ENCODE measurements at places on chromosomes 5 and 9. TPM values are rescaled to one million over a fixed set of nuclear protein-coding genes. Genes with fewer than 3 reads are reported as not detected.

Gene SPAG8
- 1.9 TPM for total RNA-seq

Gene PCDHA1
- total RNA-seq = 0.21 TPM

Gene NKD2
- 1.3 TPM for total RNA-seq

Gene SELENOP
- 433 TPM for total RNA-seq

Gene GLRA1
- not detected for total RNA-seq

Gene HMCN2
- 15.9 TPM for total RNA-seq

Gene PCDHGA12
- total RNA-seq = 7.8 TPM
